ENCODE measurements at places on chromosomes 2 and 18.

- DNase-seq, result no peak
- H3K4me3 ChIP-seq, result no peak overlapping the region
- H3K27me3 ChIP-seq, result no peaks in the 10 kb centered on the region
- H3K27ac ChIP-seq, result no peak overlapping the region
- no peaks in the 10 kb centered on the region for H3K4me1 ChIP-seq
- H3K36me3 ChIP-seq, result no peaks in the 10 kb centered on the region
Measured at GRCh38 chr18:74430806-74431571, 26.1 kb downstream of the DIPK1C start.

GRCh38 chr2:149984311-149984710, 396.7 kb upstream of the MMADHC start:
- H3K4me1 ChIP-seq, result no peaks in the 10 kb centered on the region
- H3K36me3 ChIP-seq, result no peaks in the 10 kb centered on the region
- no peak overlapping the region for H3K27ac ChIP-seq
- no peaks in the 10 kb centered on the region for H3K27me3 ChIP-seq

DNA sequence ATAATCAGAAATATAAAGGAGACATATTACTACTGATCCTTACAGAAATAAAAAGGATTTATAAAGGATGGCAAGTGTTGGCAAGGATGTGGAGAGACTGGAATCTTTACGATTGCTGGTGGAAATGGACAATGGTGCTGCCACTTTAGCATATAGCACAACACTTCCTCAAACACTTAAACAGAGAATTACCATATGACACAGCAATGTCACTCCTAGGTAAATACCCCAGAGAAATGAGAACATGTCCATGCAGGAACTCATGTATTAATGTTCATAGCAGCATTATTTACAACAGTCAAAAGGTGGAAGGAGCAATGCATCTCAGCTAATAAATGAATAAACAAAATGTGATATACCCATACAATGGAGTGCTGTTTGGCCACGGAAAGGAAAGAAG, 137.5 kb downstream of the NDUFA10 start:
- no peak overlapping the region for H3K27ac ChIP-seq
- H3K36me3 ChIP-seq, result no peaks in the 10 kb centered on the region
- peaks cover under 1% of the 10 kb centered on the region for H3K4me1 ChIP-seq
- no peak overlapping the region for H3K4me3 ChIP-seq

GRCh38 chr2:156845806-156846558, 409.8 kb downstream of the GPD2 start:
- H3K4me3 ChIP-seq, result no peak overlapping the region
- no peak overlapping the region for H3K27ac ChIP-seq
- H3K4me1 ChIP-seq, result no peaks in the 10 kb centered on the region
- DNase-seq, result no peak
- H3K36me3 ChIP-seq, result no peaks in the 10 kb centered on the region

DNA sequence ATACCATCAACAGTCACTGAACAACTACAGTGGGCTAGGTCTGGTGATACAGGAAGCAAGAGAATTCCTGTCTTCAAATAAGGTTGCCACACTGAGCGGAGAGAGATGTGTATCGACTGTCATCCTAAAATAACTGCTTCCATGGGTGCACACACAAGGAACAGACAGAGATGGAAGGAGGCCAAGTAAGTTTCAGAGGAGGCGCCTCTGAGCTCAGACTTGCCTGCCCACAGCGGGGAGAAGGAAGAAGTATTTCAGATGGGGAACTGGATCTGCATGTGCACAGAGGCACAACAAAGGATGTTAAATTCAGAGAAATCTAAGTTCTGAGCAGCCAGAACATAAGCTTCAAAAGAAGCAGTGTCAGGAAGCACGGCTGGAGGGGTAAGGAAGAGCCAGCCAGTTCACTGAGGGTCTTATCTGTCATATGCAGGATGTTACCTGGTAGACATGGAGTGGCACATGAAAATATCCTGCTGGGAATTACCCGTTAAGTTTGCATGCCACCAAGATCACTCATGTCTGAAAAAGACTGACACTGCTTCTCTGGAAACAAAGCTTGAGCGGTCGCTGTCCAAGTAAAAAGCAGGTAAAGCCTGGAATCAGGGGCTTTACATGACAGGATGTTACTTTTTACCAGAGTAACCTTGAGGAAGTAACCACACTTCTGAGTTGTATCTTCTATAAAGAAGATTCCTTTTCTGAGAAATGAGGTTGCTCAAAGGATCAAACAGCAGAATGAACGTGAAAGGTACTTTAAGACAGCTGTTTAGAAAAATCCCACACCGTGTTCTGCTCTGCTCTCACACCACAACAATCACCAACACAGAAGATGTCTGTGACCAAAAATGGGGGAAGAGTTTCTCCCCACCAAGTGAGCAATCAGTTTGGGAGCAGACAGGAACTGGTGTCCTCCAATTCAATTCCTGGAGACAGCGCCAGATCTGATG, 260.2 kb downstream of the NBAS start:
- no peak overlapping the region for H3K27ac ChIP-seq
- no peak overlapping the region for H3K4me3 ChIP-seq
- H3K4me1 ChIP-seq, result no peaks in the 10 kb centered on the region
- no peak for DNase-seq
- H3K27me3 ChIP-seq, result no peaks in the 10 kb centered on the region

DNA sequence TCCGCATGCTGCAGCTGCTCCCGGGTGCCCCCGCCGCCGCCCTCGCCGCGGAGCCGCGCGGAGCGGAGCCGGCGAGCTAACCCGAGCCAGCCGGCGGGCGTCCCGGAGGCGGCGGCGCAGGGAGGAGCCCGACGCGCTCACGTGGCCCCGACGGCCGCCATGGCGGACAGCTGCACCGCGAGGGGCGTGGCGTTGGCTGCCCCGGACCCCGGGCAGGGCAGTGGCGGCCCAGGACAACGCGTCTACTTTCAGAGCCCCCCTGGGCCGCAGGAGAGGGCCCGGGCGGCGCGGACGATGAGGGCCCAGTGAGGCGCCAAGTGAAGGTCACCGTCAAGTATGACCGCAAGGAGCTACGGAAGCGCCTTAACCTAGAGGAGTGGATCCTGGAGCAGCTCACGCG, 30.0 kb upstream of the CCNYL1 start:
- no peaks in the 10 kb centered on the region for H3K27me3 ChIP-seq
- no peak for DNase-seq
- no peaks in the 10 kb centered on the region for H3K4me1 ChIP-seq
- no peak overlapping the region for H3K4me3 ChIP-seq
